ENCODE measurements at places on chromosomes 5 and 9.

- peak; percentile 50 for DNase-seq
These were observed at the start of gene DIRAS2 for GRCh38 chr9:90642570-90643539. DIRAS2 (minus strand) TSS chr9:90642824; CDS start chr9:90613827, 28,997 bp downstream.

GRCh38 chr5:77770293-77771005 lies 5.7 kb downstream of the TBCA start:
- DNase-seq, result peak; percentile 13

- DNase-seq, result no peak
These were observed 208.7 kb downstream of the GADD45G start for GRCh38 chr9:89813482-89813881.

DNA sequence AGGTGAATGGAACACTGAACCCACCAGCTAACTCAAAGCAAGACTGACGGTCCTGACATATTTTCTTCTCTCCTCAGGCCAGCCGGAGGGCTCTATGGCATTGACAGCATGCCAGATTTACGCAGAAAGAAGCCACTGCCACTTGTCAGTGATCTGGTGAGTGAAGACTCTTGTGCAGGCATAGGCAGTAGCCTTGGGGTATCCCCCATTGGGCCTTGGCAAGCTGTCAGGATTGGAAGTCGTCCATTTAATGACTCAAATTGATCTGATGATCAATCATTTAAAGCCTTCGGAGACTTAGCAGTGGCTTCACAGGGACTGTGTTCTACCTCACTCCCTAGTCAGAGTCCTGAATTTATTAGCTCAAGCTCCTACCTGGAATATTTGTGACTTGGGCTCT lies 119.7 kb upstream of the RUSC2 start:
- no peak for DNase-seq

DNA sequence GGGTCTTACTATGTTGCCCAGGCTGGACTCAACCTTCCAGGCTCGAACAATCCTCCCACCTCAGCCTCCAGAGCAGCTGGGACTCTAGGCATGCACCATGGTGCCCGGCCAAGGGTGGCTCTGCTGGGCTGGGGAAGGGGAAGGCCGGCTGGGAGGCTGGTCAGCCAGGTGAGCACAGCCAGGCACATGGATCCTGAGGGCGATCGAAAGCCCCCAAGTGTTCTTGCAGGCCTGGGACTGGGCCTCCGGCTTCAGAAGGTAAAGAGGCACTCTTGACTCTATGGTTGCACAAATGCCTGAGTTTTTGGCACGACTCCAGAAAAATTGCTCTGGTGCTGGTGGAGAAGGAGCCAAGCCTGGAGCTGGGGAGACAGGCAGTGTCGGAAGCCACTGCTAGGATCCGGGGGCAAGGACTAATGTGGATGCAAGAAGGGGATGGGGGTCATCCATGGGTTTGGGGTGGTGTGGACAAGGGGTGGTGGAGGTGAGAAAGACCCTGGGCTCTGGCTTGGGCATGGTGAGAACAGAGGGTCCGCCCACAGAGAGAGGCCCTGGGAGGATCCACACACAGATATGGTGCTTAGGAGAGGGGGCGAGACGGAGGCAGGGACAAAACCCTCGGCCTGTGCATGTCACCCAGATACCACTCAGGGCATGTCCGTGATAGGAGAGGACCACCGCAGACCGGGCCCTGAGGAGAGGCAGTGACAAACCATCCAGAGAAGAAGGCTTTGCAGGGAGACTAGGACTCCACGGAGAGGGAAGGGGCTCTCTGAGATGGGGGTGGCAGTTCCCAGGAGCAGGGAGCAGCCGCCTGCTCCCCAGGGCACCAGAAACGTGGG lies 51.1 kb upstream of the COL5A1 start:
- no peak for DNase-seq

GRCh38 chr9:90880066-90880465 lies 78.4 kb downstream of the SYK start:
- no peak for DNase-seq

GRCh38 chr5:67805666-67806348 lies 409.7 kb upstream of the PIK3R1 start:
- no peak for DNase-seq

- no peak for DNase-seq
These were observed 392.0 kb downstream of the ZSWIM6 start for GRCh38 chr5:61724102-61724501.

GRCh38 chr5:17218353-17219005 lies 1.0 kb downstream of the BASP1 start:
- no peak for DNase-seq

GRCh38 chr5:127951791-127952190 lies 131.8 kb upstream of the SLC12A2 start:
- no peak for DNase-seq

DNA sequence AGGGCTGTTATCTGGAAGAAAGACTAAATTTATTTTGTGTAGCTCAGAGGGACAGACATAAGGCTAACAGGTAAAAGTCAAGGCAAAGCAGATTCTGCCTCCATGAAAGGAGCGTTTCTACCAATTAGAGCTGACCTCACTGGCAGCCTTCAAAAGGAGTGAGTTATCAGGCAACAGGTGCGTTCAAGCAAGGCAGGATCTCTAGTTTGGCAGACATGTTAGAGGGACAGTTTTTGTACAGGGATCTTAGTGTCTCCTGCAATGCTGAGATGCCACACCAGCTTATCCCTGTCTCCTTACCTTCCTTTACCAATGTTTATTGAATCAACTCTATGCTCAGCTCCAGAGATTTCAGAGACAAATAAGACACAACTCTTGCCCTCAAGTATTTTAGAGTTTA lies 73.8 kb downstream of the NRG2 start:
- DNase-seq, result no peak

- DNase-seq, result peak; percentile 42
These were observed 457 bp downstream of the UGCG start for GRCh38 chr9:111896942-111897600.

- DNase-seq, result no peak
These were observed 126.2 kb upstream of the SLC28A3 start for GRCh38 chr9:84466580-84467285.

GRCh38 chr9:6632516-6633183 lies 12.9 kb downstream of the GLDC start:
- no peak for DNase-seq

DNA sequence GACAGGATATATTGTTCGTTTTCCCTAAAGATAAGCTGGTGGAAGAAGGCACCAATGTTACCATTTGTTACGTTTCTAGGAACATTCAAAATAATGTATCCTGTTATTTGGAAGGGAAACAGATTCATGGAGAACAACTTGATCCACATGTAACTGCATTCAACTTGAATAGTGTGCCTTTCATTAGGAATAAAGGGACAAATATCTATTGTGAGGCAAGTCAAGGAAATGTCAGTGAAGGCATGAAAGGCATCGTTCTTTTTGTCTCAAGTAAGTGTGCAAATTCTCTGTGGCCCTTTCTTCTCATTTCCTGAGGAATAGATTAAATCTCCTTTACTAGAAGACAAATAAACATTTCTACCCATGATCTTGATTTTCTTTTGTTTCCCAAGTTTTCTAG lies 38.0 kb downstream of the OSMR start:
- no peak for DNase-seq

Measured in HT1080 (cell line).